H9 (cell line): ENCODE measurements at places on chromosomes 6 and 20.

DNA sequence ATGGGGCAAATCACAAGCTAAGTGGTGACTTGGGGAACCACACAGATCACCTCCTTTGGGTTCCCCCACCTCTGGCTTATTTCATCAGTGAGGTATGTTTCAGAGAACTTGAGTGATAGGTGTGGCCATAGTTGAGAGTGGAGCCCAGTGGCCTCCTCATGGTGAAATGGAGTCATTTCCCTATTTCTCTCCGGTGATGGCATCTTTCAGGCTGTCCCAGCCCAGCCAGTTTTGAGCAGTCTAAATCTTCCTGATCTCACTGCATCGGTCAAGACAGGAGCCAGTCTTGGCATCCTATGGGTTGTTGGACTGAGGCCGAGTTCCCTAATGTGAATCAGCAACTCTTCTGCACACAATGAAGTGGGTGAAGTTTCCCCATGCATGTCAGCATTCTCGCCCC is 132.4 kb downstream of the EYA2 start:
- DNase-seq = no peak

GRCh38 chr6:47235964-47236760 is 73.5 kb downstream of the TNFRSF21 start:
- no peak for DNase-seq

- no peak for DNase-seq
These were observed 157.6 kb upstream of the INSM1 start for GRCh38 chr20:20210327-20210726.

DNA sequence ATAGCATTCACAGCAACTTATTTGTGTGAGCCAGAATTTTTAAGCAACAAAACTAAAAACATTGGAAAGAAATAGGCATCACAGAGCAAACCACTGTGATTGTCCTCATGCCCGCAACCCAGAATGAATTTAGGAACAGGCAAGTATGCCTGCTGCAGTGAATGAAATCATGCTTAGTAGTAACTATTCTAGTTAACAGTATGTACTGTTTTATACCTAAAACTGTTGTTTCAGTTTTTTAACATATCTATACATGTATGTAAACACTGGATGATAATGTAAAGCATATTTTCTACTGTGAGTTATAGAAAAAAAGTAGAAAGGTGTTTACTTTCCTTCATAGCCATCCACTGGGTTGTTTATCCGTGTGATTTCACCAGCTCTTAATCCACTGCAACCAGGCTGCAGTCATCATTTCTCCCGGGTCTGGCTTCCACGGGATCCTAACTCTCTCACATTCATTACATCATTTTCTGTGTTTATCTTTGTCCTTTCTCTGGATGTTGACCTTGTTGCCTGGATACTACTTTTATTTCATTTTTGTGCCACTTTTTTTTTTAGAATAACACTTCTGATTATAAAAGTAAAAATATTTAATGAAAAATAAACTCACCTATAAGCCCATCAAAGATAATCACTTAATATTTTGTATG is 3.6 kb upstream of the ARFGEF3 start:
- DNase-seq = no peak

DNA sequence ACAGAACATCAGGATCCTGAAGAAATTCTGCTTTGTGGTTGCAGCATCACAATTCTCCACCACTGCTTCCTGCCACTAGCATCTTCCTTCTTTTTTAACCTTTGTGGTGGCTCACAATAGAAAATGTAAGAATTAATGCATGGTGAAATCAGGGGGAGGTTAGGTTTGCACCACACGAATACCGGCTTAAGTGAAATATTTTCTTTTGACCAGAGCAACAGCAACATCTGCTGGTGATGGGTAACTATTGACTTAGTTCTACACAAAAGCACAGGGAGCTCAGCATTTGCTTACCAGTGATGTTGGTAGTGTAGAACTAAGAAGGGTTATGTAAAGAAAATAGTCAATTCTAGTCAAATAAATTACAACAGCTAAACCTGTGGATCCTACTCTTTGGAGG is 280.5 kb downstream of the SYNE1 start:
- DNase-seq = no peak

DNA sequence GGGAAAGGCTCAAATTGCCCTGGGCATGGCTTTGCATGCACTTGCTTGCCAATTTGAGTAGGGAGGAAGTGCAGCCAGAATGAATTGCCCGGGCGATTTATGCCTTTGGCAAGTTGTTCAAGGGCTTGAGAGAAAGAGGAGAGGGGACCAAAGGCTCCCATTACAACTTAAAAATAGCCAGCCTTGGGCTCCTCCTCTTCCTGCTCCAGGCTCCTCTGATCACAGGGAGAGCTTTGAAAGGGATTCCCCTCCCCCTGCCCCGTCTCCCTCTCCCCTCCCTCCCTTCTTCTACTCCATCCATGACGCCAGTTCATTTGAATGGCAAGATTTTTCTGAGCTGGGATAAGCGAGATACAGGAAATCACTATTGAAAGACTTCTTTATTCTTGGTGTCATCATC is 304.9 kb upstream of the JAG1 start:
- DNase-seq = no peak

GRCh38 chr20:8693709-8694108 is 375.2 kb upstream of the PLCB4 start:
- DNase-seq = no peak

GRCh38 chr6:73854998-73855718 is 159.2 kb downstream of the CD109 start:
- DNase-seq = no peak

DNA sequence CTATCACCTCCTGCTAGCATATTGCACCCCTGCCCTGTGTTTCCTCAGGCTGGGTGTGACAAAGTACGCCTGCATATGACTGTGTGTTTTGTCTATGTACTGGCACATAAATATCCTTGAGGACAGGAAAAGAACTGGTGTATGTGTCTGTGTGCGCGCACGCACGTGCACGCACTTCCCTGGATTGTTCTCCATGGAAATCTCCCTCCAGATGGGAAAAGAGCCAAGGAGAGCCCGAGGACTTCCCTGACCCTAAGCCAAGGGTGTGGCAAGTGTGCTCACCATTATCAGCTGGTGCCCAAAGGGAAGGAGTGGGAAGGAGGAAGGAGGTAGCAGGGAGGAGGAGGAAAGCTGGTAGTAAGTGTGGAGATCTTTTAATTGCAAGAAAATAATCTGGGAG is 117.6 kb downstream of the HIVEP2 start:
- DNase-seq = no peak

DNA sequence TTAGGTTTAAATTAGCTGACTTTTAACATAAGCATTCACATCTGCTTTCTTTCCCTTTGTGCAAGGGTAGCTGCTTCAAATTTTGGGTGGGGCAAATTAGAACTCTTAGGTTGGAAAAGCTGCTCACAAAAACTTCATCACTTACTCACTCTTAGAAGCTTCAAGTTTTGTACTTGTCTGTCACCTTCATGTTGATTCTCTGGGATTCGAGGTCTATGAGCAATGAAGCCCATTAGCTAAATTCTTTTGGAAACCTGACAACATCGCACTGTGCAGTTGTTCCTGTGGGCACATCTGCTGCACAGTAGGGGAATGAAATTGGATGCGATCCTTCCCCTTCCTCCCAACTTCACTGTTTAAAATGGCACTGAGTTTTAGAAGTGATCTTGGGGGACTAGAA is 156.1 kb downstream of the UBE3D start:
- DNase-seq = no peak

- no peak for DNase-seq
These were observed 140.4 kb upstream of the CITED2 start for GRCh38 chr6:139514819-139515218.

GRCh38 chr6:108736832-108737231 is 111.4 kb upstream of the ARMC2 start:
- peak; percentile 85 for DNase-seq

DNA sequence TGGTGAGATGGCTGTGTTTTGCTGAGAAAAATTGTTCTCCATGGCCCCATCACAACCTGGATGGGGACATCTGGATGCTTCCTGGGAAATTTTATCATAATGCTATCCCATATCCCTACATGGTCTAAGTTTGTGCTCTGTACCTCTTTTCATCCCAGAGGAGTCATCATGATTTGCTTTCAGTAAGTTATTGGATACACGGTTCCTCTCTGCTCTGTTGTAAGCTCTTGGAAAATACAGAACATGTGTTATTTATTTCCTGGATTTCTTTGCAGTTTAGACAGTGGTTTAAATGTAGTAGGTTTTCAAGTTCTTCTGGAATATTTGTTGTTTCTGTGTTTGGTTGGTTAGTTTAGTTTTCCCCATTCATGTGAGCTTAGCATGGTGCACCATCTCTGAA is 129.2 kb upstream of the ECI2 start:
- no peak for DNase-seq

- peak; percentile 39 for DNase-seq
These were observed 225.4 kb downstream of the PRL start for GRCh38 chr6:22071270-22072041.

- no peak for DNase-seq
These were observed 6.5 kb upstream of the ZNF343 start for GRCh38 chr20:2515203-2515602.

DNA sequence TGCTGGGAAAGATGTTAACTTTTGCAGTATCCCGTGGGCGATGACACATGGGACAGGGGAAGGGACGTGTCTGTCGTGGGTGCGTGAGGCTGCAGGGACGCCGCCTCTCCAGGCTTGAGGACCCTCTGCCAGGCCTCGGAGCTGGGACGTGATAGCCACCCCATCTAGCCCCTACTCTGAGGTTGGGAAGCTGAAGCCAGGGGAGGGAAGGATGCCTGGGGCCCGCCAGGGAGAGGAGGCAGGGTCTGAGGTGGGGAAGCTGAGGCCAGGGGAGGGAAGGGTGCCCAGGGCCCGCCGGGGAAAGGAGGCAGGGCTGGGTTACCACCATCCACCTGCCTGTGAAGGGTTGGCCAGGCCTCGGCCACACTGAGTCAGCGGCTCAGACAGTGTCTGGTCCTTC is 38.2 kb upstream of the GATA5 start:
- DNase-seq = no peak

DNA sequence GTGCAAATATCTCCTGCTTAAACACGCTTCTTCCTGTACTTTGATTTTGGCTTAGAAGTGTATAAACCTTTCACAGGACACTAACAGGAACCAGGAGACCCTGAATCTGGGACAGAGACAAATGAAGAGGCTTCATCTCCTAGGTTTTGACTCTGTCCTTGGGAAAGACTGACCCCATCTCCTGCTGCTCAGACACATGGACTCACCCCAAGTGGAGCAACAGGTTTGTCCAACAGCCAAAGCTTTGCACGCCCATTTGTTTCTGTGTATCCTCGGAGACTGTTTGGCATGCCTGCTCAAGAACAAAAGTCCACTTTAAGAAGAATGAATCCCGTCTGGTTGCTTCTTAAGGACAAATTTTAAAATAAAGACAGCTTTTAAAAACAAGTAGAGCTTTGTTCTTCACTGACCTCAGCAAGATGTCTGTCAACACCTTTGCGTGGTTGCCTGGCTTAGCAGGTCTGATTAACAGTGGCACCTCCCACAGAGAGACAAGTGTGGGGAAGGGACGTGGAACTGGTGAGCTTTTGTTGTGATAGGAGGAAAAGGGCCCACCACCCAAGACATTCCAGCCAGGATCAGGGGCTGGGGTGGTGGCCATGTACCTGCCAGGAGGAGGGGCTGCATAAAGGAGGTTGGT is 202.6 kb downstream of the SOD2 start:
- no peak for DNase-seq

DNA sequence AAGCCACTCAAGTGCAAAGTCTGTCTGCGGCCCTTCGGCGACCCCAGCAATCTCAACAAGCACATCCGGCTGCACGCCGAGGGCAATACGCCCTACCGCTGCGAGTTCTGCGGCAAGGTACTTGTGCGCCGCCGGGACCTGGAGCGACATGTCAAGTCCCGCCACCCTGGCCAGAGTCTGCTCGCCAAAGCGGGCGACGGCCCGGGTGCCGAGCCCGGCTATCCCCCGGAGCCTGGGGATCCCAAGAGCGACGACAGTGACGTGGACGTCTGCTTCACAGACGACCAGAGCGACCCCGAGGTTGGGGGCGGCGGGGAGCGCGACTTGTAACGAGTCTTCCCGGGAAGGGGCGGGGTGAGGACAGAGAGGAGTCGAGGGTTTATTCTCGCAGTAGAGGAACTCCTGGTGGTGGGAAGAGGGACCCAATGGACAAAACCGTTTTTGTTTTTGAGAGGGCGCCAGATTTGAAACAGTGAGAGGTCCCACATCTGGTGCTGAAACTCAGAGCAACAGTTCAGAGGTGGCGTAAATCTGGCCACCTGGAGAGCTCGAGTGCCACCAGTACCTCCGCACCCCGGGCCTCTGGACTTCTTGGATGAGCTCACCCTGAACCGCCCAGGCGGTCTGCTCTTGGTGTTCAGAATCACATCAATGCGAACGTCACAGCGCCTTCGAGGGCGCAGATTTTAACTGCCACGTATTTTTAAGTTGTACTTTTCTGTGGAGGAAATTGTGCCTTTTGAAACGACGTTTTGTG is 8.0 kb downstream of the PRDM13 start:
- peak; percentile 75 for DNase-seq

- DNase-seq = no peak
These were observed 176.1 kb downstream of the ID4 start for GRCh38 chr6:20013066-20013861.

GRCh38 chr6:89895276-89895874 is 1.1 kb downstream of the GJA10 start:
- peak; percentile 74 for DNase-seq

GRCh38 chr20:44644230-44644617 is 7.3 kb downstream of the ADA start:
- no peak for DNase-seq

DNA sequence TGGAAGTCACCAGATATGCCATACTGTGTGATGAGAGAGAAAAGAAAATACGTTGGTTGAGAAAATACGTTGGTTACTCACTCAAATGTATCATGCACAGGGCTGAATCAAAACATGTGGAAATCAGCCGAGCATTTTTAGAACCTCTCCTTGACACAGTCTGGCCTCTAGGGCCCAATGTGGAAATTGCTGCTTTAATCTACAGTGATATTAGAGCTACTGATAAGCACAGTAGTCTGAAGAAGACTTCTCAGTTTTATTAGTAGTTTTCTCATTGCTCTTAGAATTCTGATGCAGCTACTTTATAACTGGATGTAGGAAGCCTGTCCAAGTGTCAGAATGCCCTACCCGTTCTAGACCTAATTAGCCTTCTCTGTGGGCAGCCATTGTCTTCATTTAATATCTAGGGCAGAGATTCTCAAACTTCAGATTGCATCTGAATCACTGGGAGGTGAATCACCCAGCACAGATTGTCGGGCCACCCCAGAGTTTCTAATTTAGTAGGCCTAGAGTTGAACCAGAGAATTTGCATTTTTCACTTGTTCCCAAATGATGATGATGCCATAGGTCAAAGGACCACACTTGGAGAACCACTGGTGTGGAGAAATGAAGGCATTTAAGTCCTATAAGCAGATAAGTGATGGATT is 229.1 kb downstream of the PLCB1 start:
- no peak for DNase-seq

- no peak for DNase-seq
These were observed 183.0 kb downstream of the TASP1 start for GRCh38 chr20:13455713-13456112.

GRCh38 chr6:39724787-39725631 is at the start of gene KIF6:
Gene KIF6 (minus strand): TSS chr6:39725408. CDS start chr6:39725310, 98 bp downstream.
- DNase-seq = peak; percentile 96

DNA sequence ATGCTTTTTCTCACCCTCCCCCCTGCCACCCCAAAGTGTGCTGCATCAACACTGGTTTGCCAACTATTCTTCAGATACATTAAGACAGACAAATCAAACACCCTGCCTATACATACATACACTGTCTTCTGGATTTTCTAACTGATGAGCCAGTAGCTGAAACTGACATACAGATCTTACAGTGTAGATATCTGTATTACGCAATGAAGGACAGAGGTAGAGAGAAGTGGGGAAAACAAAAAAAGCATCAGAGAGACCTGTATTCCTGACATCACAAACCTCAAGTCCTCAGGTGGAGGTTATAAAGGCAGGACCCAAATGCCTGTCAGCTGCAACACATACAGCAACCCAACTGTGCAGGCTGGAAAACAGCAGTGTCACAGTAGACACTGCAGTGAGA is 535.4 kb downstream of the HACE1 start:
- DNase-seq = no peak
